ENCODE measurements at places on chromosomes 3 and 15.

- no peak for DNase-seq
Observed at GRCh38 chr3:24377218-24377993, 117.2 kb downstream of the THRB start.

- DNase-seq: no peak
Observed at GRCh38 chr15:56442354-56442753, 22.6 kb downstream of the MNS1 start.

- DNase-seq: no peak
Observed at GRCh38 chr3:108180194-108180593, 42.0 kb downstream of the IFT57 start.

GRCh38 chr3:100400419-100400779, 490 bp downstream of the TOMM70 start:
- DNase-seq: no peak

- DNase-seq: no peak
Observed at GRCh38 chr3:117743993-117744392, 1034.4 kb downstream of the TUSC7 start.

DNA sequence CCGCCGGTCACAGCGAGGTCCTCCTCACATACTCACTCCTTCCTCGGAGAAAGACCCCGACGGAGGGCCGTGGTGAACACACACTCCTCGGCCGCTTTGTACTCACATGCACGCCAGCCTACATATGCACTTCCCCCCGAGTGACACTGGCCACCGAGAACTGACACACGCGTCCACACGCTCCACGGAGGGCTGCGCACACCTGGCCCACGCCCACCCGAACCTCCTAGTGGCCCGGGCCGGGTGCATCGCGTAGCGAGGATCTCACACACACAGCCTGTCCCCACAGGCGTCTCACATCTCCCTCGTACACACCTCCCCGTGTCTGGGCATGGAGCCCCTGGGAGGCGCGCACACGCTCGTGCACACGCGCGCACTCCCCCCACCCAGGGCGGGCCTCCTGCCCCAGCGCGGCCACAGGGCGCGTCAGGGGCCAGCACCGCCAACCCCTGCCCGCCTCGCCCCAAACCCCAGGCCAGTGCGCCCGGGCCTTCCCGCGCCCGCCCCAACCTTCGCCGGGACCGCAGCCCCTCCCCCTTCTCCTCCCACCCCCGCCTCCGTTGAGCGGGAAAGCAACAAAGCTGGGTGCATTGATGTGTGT, 411 bp upstream of the C3orf70 start:
- DNase-seq: no peak

GRCh38 chr3:181862502-181862901, 150.8 kb downstream of the SOX2 start:
- no peak for DNase-seq

GRCh38 chr3:39447637-39448483, 19.6 kb upstream of the MOBP start:
- DNase-seq: peak; percentile 12
